ENCODE measurements at places on chromosomes 2 and 18.

- DNase-seq: no peak
These were observed 1072.4 kb downstream of the RPIA start for GRCh38 chr2:89763581-89764485.

- no peak for DNase-seq
These were observed 332.3 kb upstream of the FIGN start for GRCh38 chr2:164068063-164068462.

DNA sequence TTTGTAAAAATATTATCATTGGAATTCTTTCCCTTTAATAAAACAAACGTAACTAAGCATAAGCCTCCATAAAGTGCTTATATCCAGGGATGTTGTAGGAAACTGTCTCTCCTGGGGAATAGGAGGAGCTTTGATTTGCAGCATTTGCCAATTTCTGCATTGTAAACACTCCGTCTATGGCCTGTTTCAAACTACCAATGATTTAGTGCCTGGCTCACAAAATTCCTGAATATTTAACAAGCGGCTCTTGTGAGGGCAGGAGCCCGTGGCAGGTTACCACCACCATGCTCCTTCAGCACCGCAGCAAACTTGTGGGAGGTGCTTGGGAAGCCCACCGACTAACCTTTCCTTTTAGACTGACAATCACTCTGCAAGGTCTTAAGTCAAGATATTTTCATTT lies 520.3 kb downstream of the SOX11 start:
- DNase-seq: no peak

GRCh38 chr2:169803480-169803879 lies 4.8 kb downstream of the SSB start:
- DNase-seq: no peak

DNA sequence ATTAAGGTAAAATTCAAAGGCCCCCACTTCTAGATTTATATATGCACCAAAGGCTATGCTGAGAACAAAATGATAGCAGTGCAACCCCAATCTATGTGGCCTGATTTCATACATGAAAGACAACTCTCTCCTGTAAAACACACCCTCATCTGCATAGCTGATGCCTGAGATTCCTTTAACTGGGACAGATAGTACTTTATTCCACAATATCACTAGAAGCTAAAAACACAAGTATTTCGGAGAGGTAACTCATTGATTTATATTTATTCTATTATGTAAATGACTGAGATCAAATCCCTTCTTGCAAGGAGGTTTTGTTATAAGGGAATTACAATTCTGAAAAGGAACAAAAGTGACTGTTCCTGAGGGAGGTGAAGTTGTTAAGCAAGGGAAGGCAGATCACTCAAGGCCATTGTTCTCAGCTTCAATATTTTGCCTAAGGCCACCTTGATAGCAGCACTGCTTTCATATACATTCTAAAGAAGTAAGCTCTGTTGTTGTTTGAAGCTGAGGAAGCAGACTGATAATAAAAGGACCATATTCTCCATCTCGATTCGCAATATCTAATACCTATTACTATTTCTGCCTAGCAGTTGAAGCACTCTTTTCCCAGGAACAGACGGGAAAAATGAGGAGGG lies 471.0 kb upstream of the CDH7 start:
- no peak for DNase-seq
